Stimulated activated CD4-positive, alpha-beta T cell treated with anti-CD3 and anti-CD28 coated beads, TNF-alpha, amount 100 ng/mL, for 1 hour (primary cell): ENCODE measurements at places on chromosomes 1 and 21.

- DNase-seq = no peak
These were observed 3.1 kb downstream of the FTCD start for GRCh38 chr21:46151989-46152926.

DNA sequence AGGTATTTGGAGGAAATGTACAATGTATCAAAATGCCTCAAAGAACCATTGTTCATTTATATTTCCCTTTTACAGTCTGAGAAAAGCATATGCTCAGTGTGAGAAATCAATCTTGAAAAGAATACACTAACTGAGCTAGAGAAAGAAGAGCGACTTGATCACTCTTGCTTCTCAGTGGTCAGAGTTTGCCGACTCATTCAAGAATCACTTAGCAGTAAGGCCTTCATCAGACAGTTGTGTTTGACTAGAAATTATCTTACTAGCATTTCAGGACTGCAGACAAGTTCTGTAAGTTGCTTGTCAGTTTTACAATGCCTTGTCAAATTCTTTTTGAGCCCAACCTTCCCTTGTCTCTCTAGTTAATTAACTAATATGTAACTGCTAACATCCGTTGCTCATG, 12.9 kb downstream of the RGS18 start:
- no peak for DNase-seq

- DNase-seq = no peak
These were observed 474.7 kb downstream of the NUF2 start for GRCh38 chr1:163796394-163796821.

DNA sequence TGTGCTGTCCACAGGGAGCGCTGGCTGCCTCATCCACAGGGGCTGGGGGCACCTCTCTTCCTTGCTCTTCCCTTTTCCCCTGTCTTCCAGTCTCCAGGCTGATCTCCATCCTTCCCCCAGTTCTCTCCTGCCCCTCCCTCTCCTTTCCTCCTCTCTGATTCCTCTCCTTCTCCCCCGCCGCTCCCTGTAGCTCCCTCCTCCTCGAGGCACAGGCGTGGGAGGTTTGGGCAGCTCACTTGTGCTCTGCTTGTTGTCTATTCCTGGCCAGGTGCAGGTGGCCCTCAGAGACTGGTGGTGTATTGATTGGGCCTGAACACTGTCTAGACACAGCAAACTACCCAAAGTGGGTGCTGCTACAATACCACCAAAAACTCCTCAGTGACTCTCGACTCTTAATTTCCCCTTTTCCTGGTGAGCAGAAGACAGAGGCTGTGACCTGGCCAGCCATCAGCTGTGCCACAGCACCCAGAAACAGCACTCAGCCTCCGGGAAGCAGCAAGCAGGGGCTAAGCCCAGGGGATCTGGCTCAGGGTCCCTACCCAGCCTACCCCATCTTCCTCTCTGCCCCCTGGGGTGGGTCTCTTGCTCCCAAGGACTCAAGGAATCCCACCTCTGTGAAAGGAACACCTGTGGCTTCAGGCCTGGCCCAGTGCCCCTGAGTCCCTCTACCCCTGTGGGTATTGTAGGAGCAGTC, 93.3 kb downstream of the DDX20 start:
- DNase-seq = no peak

DNA sequence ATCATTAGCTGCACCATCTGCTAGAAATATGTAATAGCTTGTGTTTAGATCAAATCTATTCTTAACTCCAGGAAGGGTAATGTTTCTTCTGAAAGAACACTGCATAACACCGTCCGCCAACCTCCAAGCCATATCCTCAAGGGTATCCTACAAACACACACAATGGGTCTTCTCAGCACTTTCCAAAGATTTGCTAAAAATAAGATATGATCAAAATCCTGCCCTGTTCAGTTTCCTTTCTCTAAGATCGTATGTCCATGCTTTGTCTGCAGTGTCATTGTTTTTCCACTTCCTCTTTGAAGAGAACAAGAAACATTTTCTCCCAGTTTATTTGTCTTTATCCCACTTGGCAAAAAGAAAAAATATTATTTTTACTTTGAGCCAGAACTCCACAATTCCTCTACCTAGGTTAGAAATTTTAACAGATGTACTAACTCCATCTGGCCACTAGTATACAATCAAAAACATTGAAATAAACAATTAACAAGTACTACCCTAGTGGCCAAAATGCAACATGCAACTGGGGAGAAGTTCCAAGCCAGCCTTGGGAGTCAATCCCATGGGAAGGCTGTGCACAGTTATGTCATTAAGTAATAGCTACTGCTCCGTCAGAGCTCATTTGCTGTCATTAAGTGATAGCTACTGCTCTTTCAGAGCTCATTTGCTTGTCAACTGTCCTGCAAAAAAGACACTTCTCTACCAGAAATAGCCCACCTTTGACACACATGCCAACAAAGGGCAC, 37.8 kb downstream of the FRRS1 start:
- DNase-seq = no peak

DNA sequence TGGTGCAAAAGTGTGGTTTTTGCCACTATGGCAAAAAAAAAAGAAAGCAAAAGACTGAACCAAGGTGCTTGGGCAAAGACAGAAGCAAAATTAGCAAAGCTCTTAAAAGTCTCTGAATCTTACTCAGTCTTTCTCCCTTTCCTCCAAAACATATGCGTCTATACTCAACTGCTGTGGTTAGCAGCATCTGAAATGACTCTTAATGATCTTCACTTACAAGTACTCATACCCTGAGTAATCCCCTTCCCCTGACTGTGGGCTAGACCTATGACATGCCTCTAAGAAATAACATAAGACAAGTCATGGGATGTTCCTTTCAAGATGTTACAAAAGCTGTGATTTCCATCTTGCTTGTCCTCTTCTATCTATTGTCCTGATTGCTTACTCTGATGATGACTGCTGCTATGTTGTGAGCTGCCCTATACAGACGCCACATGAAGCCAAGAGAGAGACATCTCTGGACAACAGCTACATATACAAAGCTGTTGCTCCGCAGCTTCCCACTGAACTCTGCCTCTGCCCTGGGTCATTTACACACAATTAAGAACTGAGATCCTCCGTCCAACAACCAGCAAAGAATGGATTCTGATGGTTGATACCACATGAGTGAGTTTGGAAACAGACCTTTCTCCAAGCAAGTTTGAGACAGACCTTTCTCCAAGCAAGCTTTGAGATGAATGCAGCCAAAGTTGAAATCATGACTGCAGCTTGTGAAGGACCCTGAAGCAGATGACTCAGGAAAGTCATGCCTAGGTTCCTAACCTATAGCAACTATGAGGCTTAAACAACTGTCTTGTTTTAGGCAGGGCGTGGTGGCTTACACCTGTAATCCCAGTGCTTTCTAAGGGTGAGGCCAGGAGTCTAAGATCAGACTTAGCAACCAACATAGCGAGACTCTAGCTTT, 55.2 kb downstream of the PUM1 start:
- DNase-seq = no peak

DNA sequence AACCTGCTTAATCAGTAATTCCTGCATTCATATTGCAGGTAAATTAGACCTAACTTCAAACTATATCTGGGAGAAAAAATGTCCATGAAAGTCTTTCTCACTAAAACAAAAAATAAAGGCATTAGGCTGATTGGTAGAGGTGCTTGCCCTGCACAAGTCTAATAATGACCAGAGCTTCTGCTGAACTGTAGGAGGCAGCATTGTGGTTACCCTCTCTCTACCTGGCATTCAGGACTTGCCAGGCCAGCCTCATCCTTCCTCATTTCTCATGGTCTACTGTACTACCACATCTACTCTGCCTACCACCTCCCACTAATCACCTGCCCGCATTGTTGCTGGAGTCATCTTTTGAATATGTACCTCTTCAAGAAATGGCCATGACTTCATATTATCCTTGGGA, 60.8 kb upstream of the KRTAP11-1 start:
- DNase-seq = no peak

GRCh38 chr1:56838759-56839158, 15.8 kb upstream of the C8A start:
- no peak for DNase-seq

- DNase-seq = no peak
These were observed 102.6 kb upstream of the PPP2R5A start for GRCh38 chr1:212182579-212182978.

- no peak for DNase-seq
These were observed 775 bp downstream of the MMEL1 start for GRCh38 chr1:2632051-2632430.

GRCh38 chr1:178109348-178110143, 15.6 kb downstream of the RASAL2 start:
- no peak for DNase-seq
